ENCODE measurements at places on chromosomes 11 and 22.
A peak's percentile ranks its signal among the peaks of the same experiment; 100 is the strongest.

- no peak for DNase-seq
These were observed 883 bp upstream of the AIFM3 start for GRCh38 chr22:20965888-20966855.

DNA sequence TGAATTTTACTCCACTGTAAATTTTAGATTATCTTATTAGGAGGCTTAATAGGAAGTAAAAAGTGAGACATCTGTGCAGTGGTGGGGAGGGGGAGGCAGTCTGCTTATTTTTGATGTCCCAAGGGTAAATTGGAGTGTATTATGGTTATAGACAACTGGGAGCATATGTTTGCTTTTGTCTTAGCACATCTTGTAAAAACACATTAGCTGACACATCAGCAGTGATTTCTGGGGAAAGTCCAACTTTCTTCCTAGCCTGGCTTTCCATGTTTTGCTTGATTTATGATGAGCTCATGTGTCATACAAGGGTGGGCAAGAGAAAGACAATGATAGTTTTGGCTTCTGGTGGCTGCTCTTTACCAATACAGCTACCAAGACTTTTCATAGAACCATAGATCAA is 4.0 kb downstream of the ANO3 start:
- no peak for DNase-seq

GRCh38 chr11:93817426-93818348 is 32.7 kb downstream of the VSTM5 start:
- no peak for DNase-seq

- DNase-seq: no peak
These were observed 24.0 kb downstream of the TCP11L1 start for GRCh38 chr11:33063326-33063881.

GRCh38 chr11:65121447-65121864 is 478 bp downstream of the FAU start:
- no peak for DNase-seq

GRCh38 chr11:116829525-116830183 is at the start of gene APOC3:
TSS of gene APOC3 (plus strand) at chr11:116829907. CDS start at chr11:116830583, 676 bp downstream.
- DNase-seq: no peak

DNA sequence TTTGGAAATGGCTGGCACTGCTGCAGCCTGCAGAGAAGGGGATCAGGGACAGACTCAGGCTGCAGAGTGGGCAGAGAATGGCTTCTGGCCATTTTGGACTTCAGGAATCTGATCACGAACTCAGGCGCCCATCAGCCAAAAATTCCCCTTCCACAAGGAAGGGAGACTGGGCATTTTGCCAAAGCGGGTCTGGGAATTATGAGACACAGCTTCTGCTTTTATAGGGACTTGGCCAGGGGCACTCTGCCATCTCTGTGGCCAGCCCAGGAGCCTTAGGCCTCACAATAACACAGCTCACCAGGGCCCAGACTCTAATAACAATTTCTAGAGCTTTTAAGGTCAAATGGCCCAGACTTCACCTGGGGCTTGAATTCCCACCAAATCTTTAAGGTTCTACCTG is 74.7 kb downstream of the CHST1 start:
- peak; percentile 54 for DNase-seq

DNA sequence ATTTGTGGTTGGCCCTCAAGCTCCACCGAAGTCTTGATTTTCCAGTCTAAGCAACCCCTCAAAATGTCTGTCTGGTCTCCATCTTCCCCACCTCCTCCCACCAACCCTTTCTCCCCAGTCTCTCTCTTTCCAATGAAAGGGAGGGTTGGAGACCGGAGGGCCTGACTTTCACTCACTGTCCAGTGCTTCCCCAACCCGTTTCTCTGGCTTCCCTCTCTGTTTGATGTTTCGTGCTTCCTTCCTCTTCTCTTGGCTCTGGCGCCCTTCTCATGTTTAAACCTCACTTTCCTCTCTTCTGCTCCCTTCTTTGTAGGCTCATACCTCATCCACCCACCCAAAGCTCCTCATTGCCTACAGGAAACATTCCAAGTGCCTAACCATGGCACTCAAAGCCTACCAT is 11.1 kb upstream of the VPS37C start:
- no peak for DNase-seq

DNA sequence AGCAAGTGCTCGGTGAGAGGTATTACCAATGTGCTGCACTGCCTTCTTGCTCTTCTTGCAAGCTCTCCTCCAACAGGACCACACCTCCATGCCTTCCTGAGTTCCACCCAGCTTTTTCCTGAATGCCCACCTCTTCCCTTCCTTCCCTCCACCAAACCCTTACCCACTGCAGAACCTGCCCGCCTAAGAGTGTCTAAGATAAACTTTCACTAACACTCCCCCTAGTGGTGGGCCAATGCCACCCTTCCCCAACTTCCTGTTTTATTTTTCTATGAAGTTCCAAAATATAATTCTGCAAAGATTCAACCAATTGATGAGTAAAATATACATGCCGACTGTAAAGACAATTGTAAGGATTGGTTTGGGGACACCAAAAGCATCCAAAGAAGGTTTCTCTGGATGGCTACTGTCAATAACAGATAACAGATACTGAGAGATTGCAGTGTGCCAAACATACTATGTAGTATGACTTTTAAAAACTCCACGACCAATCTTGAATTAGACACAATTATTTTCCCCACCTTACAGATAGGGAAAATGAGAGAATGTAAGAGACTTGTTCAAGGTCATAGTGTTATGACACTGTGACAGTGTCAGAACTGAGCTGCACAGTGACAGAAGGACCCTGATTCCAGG is 38.6 kb upstream of the BMAL1 start:
- DNase-seq: no peak

DNA sequence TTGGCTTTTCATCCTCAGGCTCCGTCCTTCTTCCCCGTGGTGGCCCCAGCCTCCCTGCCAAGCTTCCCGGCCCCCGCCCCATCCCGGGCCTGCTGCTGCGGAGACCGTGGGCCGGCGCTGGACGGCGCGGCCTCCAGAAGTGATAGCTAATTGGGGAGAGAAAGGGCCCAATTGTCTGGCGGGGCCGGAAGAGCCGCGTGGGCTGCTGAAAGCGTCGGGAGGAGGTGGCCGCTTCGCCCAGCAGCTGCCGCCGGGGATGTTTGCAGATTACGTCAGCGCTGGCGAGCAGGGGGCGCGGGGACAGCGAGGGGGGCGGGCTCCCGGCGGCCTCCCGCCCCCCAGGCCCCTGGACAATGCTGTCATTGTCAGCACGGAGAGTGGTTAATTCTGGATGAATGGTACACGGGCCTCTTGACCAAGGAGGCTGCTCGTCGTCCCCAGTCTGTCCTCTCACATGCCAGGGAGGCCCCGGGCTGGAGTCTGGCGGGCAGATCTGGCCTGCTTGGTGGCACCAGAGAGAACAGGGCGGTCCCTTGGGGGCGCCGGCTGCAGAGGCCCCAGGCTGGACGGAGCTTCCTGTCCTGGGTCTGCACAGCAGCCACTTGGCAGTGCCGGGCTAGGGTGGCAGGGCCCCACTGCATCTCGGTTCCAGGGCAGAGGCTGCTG is 1.6 kb downstream of the SMIM38 start:
- DNase-seq: no peak

DNA sequence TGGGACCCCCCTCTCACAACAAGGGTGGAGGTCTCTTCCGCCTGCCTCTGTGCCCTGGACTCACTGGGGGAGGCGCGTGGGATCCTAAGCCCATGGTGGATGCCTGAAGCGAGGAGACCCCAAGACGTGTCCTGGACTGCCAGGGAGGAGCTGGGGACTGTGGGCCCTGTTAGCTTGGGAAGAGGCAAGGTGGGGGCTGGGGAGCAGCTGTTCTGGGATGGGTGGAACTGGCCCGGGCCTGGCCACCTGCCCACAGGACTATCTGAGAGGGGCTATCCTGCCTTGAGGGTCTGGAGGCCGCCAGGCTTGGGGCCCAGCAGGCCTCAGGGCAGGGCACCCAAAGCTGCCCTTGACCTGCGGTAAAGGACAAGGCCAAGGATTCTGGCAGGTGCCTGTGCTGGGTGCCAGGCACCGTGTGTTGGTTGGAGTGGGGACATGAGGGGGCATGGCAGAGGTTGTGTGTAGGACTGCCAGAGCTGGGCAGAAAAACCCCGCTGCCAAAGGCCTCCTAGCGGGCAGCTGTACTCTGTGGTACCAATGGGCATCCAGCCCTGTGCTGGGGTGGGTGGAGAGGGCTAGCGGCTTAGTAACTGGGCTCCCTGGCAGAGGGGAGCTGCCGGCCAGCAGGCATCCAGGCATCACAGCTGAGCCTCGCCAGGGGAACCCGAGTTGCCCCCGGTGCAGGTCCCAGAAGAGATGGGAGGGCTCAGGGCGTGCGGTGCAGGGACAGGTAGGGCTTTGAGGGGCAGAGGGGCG is 670 bp downstream of the LSP1 start:
- DNase-seq: no peak

- DNase-seq: no peak
These were observed 888.0 kb downstream of the BRD1 start for GRCh38 chr22:48939441-48940265.

- DNase-seq: no peak
These were observed 44.9 kb upstream of the ST14 start for GRCh38 chr11:130114726-130115125.

- DNase-seq: no peak
These were observed 45.3 kb downstream of the RAB6A start for GRCh38 chr11:73715541-73715940.

- DNase-seq: no peak
These were observed 20.0 kb upstream of the LINC01488 start for GRCh38 chr11:69461272-69461962.

DNA sequence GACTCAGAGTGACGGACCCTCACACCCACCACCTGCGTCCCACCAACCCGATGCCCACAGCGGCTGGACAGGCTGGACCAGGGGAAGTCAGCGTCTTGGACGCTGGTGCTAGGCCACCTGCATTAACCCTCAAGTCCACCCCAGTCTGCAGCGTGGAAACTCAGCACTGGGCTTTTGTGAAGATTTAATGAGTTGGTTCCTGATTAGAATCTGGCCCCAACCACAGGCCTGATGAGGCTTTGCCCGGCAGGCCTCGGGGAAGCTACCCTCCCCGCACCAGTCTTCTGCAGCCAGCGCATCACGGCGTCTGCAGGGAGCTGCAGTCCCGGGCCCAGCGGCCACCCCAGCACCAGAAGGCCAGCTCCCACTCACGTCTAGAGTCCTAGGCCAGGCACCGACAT is 101.0 kb downstream of the BRD1 start:
- no peak for DNase-seq

DNA sequence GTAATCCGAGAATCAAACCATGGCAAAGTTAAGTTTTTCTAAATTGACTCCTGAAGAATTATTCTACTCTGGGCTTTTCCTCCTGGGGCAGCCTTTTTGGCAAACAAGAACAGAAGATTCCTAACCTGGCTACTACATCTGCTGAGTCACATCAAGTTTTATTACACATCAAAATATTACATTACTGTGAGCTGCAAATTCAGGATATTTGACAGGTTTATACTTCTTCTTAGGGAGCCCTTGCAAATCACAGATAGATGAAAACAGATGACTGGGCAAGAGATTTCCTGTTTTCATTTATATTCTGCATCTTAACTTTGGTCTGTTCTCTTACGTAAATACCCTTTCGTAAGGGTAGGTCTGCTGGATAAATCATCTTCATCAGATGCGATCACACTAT is 23.6 kb downstream of the XRRA1 start:
- no peak for DNase-seq

GRCh38 chr22:38313384-38313955 is 3.8 kb downstream of the CSNK1E start:
- DNase-seq: no peak

DNA sequence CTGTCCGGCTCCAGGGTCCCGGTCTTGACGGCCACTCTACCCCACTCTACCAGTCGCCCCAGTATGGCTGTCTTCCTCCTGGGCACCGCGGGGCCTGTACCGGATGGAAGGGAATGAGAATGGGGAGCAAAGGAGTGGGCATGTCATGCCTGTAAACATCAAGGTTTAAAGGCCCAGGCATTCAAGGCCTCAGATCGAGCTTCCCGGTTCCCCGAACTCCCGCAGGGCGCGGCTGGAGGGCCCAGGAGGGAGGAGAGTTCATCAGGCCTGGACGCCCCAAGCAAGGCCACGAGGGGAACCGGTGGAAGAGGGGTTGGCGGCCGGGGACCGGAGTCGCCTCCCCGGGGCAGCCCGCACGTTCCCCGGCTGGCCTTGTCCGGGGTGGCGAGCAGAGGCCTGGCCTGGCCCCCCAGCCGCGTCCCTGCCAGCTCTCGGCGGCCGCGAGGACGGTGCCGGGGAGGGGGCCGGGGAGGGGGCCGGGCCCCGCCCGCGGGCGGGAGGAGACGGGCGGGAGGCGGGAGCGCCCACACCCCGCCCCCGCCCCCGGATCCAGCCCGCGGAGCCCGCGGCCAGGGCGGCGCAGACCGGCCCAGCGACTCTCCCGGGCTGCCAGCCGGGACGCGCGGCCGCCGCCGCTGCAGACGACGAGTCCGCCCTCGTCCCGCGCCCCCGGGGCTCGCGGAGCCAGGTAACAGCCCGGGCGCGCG is at the start of gene CDC42EP1:
CDC42EP1 (plus strand) TSS at position 580 of the 707 bp plus-strand sequence. CDS start 5,870 bp downstream, outside the sequence.
- no peak for DNase-seq

- no peak for DNase-seq
These were observed 798.7 kb downstream of the TBC1D22A start for GRCh38 chr22:47561115-47561675.

DNA sequence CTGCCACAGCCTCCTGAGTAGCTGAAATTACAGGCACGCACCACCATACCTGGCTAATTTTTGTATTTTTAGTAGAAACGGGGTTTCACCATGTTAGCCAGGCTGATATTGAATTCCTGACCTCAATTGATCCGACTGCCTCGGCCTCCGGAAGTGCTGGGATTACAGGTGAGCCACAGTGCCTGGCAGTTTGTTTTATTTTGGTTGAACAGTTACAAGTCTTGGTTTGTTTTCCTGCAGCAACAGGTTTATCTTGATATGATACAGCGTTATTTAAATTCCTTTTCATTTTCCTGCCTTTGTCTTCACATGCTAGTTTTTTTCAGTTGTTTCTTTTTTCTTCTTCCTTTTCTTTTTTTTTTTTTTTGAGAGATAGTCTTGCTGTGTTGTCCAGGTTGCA is 4.0 kb upstream of the SLC3A2 start:
- DNase-seq: no peak

DNA sequence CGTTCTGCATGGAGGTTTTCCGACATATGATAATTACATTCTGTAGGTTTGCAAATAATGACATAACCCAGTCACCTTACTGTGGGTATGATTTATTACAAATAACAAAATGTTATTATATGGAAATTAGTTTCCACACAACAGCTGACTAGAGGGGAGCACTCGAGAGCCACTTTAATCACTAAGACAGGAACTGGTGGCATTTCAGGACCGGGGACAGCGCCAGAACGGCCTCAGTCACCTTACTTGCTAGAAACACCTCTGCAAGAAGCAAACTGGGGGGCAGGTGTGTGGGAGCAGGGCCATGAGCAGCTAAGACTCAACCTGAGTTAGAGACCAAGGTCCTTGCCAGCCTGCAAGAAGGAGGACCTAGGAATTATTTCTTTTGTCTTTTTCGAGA is 199.9 kb downstream of the DSCAML1 start:
- DNase-seq: no peak

GRCh38 chr11:117550466-117550865 is 222.8 kb downstream of the CEP164 start:
- no peak for DNase-seq
